ENCODE measurements at places on chromosomes 1 and 21.

DNA sequence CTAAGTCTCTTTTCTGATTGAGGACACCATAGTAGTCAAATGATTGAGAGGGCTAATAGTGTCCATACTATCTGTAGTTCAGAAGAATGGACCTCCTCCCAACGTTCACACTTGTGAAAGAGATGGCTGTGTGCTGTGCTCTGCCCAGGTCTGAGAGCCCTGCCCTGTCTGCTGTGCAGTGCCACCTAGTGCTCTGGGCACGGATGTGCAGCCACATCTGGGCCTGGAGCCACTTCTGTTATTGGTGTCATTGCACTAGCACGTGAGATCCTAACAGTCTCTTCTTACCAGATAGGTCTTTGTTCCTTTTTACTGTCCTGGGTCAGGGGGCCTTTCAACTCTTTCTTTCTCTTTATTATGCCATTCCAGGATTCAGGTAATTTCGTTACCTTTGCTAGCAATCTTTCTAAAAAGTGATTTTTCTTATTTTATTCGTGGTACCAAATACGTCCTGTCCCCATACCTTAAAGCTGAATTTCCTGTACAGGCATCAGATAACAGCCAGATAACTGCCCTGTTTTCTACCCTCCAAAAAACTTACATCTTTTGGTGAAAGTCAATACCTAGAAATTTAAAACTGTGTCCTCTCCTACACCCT, 21.7 kb downstream of the INTS3 start:
- peak; percentile 93 for DNase-seq

- no peak for DNase-seq
Measured at GRCh38 chr1:164804366-164804765, 245.4 kb downstream of the PBX1 start.

DNA sequence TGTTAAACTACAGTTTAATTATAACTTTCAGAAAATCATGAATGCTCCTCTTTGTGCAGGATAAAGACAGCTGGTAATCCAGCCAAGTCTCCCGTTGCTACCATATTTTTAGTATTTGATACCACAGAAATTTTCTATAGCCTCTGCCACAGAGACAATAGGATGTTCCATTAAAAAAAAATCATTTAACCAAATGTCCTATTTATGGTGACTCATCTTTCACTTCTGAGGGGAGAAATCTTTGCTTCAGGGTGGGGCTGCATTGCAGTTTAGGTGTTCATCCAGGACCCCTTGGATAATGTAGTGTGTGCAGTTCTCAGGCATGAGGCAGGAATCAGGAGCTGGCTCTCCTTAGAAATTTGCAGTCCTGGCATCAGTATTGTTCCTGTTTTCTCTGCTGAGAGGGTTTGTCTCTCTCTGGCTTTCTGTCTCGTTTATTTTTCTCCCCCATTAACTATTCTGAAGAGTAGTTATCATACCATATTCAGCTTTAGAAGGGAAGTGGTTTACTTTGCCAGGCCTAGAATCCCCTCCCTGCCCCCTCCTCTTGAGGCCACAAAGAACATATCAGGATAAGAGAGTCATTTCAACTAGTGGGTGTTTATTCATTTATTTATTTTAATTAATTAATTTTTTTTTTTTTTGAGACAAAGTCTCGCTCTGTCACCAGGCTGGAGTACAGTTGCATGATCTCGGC, 3.1 kb downstream of the PRUNE1 start:
- peak; percentile 62 for DNase-seq

DNA sequence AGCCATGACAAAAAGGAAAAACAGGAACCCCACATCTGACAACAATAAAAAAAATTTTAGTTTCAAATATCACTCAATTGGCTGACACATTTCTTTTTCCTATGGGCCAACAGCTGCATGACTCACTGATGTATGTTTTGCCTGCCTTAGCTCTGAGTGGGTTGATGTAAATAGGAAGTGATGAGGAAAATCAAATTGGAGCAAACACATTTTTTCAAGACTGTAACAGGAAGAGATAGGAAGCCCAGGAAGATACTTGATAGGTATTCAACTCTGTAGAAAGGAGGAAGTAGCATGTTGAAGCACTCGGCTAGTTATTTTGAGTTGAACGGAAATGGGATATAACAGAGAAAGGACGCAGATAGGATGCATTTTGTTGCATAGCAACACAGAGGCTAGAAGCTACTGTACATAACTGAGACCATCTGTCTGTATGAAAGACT, 168.0 kb upstream of the NR5A2 start:
- DNase-seq, result peak; percentile 70

DNA sequence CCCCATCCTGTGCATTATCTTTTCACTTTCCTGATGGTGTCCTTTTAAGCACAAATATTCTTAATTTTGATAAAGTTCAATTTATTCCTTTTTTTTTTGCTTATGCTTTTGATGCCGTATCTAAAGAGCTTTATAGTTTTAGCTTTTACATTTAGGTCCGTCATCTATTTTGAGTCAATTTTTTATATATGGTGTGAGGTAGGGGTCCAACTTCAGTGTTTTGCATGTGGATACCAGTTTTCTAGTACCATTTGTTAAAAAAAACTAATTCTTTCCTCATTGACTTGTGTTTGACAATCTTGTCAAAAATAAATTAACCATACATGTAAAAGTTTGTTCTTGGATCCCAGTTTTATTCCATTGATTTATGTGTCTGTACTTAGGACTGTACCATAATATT, 4.9 kb downstream of the MTF2 start:
- no peak for DNase-seq

DNA sequence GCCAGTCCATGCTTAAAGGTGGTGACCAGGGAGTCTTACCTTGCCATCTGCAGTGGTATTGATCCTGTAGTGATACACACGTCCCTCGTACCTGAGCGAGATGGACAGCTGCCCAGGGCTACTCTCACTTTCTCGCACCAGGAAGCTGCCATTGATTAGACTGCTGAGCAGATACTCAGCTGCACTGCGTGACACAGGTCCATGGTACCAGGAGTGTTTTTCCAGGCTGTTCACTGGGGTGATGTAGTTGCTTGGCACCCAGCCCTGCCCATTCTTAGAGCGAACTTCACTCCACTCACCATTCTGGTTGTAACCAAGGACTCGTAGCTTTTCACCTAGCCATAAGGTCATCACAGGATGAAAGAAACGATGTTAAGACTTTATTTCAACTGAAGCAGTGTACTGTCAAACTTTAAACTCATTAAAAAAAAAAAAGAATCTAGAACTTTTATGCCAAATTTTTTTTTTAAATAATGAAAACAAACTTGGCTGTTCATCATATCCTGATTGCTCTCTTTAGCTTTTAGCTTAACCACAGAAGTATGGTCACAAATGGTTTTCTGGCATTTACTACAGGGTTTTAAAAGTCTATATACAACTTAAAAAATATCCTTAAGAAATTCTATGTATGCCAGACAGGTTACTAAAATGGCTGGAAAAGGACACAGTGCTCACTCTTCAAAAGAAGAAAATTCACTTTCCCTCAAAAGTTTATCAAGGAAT, 44.6 kb downstream of the TOR3A start:
- DNase-seq, result no peak

GRCh38 chr1:46804926-46805325, 6.1 kb downstream of the CYP4B1 start:
- DNase-seq, result no peak

- no peak for DNase-seq
Measured at GRCh38 chr1:169874229-169874628, 19.5 kb downstream of the SCYL3 start.

DNA sequence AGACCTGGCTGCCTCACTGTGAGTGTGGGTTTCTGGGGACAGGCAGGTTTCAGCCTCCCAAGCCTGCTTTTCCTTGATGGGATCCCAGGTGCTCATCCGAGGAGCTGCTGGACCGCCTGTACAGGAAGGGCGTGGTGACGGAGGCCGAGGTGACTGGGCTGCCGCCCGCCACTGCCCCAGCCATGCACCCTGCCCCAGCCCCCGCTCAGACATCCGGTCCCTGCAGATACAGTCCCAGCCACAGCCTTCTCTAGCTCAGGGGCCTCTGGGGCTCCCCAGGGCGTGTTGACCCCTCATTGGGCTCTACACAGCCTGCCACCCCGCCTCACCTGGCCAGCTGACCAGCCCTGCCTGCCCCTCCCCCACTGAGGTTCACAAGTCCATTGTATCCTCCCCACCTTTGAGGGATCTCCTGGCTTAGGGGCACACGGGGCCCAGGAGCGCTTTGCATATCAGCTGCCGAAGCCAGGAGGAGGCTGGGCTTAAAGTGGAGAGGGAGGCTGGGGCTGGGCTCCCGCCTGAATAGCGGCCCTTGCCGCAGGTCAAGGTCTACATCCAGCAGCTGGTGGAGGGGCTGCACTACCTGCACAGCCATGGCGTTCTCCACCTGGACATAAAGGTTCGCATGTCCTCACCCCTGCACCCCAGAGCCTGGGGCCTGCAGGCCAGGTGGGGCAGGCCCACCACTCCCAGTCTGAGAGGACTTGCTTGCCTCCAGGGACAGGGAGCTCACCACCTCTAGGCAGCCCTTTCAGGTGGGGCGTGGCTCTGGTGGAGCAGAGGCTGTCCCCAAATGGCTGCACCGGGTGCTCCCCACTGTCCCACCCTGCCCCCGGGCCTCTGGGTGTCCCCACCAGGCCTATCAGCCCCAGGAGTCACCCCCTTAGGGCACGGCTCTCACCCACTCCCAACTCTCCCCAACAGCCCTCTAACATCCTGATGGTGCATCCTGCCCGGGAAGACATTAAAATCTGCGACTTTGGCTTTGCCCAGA, 38.5 kb downstream of the TRIM11 start:
- DNase-seq, result no peak

GRCh38 chr1:29802181-29803068, 566.1 kb downstream of the PTPRU start:
- no peak for DNase-seq

DNA sequence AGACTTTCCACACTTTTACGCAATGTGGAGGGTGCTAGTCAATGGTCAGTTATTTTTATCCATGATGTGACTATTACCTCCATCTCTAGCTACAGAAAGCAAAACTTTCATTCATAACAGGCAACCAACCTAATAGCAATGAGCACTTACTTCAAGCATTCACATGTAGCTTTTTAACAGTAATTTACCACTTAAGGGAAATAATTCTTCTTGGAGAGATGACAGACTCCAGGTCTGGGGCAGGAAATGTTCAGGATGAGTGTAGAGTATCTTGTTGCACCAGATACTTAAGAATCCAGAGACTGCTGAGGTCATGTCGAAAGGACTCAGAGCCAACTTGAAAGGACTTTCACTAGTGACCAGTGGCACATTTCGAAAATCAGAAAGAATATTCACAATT, 347.6 kb downstream of the CHRM3 start:
- no peak for DNase-seq

- DNase-seq, result no peak
Measured at GRCh38 chr1:58107943-58108342, 438.6 kb downstream of the OMA1 start.

- no peak for DNase-seq
Measured at GRCh38 chr1:101745551-101746270, 251.0 kb downstream of the OLFM3 start.

DNA sequence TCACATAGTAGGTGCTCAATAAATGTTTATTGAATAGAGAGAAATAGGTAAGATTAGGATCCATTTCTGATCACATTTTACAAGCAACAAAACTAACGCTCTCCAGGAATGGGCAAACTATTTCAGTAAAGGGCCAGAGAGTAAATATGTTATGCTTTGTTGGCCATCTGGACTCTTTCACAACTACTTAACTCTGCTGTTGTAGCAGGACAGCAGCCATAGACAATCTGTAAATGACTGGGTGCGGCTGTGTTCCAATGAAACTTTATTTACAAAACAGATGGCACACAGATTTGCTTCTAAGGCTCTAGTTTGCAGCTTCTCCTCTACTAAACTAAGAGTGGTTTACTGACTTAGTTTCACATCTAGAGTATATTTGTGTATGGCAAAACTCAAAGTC, 83.0 kb upstream of the BACH1 start:
- DNase-seq, result no peak

DNA sequence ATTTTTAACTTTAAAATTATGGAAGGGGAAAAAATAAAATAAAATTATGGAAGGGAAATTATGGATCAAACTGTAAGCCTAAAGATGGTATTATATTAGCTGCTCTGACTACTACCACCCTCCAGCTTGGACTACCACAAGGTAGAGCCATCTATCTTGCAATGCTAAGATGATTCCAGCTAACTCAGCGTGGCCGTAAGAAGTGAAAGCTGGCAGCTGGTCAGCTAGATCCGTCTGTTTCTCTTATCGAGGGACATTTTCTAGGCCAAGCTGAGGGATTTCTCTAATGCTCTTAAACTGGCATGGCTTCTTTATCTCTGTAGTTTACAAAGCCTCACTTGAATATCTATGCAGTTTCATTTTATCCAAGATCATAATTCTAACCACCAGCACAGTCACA, 31.5 kb downstream of the LYST start:
- DNase-seq, result no peak

DNA sequence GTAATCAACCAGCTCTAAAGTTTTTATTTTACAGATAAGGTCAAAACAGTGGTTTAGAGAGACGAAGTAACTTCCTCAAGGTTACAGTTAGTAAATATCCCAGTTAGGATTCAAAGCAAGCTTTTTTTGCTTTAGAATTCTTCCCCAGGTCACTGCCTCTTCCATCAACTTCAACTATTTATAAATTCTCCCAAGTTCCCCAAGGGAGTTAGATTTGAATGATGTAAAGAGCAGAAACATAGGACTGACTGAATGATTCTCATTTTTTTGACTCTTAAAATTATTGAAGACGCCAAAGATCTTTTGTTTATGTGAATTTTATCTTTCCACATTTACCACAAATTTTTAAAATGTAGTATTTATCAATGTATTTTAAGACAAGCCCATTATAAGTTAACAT, 4.1 kb downstream of the POGZ start:
- no peak for DNase-seq

DNA sequence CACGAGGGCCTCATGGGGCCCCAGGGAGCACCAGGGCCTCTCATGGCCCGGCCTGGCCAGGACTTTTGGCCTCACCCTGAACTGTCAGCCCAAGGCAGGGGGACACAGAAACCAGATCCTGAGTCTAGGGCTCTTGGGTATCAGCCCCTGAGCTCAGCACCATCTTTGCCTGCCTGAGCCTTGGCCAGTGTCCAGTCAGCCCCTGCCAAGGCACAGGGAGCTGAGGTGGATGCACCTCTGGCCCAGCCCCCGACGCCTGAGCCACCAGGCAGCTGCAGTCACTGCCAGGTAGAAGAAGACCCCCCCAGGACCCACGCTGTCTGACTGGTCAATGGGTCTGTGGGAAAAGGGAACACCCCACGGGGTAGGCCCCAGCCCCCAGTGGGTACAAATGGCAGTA, 25.3 kb downstream of the CDCA8 start:
- DNase-seq, result no peak

- no peak for DNase-seq
Measured at GRCh38 chr1:10449751-10450150, at the start of gene CORT. Gene CORT (plus strand): TSS chr1:10450031. CDS start chr1:10450224, 193 bp downstream.
